ENCODE measurements at places on chromosomes 2 and 18.

DNA sequence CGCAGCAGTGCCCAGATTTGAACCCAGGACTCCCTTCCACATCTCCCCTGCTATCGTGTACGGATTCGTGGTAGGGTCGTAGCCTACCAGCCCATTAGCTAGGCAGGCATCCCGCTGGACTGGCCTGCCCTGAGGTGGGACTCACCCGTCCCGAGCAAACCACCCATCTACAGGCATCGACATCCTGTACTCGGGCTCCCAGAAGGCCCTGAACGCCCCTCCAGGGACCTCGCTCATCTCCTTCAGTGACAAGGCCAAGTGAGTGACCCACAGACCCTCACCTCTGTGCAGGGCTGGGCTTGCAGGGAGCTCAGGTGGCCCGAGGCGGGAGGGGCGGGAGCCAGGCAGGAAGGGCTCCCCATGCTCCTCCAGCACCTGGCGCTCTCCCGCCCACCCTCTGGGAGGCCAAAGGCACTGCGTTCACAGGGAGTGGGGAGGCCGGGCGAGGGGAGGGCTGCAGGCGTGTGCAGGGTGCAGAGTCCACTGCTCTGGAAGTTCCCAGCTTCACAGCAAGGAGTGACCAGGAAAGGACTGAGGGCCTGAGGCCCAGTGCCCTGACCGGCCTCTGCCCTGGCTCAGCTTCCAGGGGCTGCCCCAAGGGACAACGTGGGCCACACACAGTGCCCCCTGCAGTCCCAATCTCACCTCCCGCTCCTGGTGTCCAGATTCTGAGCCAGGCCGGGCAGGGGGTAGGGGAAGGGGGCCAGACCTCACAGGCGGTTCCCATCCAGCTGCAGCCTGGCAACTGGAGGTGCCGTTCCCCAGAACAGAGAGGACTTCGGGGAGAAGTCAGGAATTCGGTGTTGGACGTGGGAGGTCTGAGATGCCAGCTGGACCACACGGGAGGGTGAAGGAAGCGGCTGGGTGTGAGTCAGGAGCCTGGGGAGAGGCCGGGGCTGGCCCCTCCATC, 5.4 kb downstream of the AGXT start:
- no peak for DNase-seq

DNA sequence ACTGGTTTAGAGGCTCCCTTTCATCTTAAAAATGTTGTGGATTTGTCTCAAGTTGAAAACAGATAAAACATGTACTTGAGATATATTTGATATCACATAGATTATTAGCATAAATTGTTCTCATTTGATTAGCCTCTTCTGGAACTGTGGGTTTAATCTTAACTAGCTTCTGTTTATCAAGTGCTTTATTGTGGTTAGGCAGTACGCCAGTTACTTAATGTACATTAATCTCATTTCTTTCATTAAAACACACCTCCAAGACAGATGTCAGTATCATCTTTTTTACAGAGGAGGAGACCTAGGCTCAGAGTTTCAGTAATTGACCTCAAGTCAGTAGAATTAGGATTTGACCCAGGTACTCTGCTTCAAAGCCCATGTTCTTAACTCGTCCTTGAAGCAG, 21.8 kb downstream of the SFTPB start:
- DNase-seq = no peak

DNA sequence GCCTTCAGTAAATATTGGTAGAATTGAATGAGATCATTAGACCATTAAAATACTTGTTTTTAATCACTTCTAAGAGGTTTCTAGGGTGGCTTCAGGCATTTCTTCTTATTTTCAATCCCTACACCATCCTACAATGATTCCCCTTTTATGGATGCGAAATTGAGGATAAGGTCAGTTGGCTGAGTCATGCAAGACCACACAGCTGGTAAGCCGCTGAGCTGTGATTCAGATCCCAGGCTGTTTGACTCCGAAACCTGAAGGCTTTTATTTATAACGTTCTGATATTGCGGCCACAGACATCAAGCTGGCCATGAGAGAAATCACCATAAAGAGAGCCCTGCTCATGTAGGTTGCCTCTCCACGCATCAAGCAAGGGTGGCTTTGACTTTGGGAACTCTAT, 133.4 kb downstream of the VAPA start:
- no peak for DNase-seq

GRCh38 chr2:220962556-220962955, 609.5 kb downstream of the EPHA4 start:
- no peak for DNase-seq

DNA sequence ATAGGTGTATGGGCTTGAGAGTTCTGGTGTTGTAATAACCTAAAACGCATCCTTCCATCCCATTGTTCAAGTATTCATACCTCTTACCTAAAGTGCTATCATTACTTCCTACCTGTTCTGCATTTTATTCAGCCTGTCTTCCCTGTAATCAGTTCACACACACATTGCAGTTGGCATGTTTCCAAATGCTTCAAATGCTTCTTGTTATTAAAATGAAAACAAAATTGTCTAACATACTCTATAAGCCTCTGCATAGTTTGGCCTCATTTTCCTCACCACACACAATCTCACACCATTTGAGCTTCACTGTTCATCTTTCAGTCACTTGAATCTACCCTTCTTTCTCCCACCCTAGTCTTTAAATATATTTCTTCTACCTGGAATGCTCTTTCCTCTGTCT, 1178.2 kb upstream of the NRXN1 start:
- no peak for DNase-seq

DNA sequence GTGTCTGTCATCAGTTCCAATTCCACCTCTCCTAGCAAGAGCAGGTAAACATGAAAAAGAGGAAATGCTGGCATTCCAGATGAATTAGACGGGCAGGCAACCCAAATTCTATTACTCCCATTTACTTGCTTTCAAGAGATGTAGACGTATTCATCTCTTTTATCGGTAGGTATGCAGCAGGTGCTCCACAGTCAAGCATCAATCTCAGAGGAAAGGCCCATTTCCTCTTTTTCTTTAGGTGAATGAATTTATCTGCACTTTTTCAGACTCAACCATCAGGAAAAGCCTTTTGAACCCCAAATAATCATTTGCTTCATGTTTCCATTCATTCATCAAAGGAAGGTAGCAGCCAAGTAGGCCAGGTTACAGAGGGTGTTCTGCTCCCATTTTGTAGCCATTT, 27.9 kb downstream of the DPYSL5 start:
- DNase-seq = no peak

- DNase-seq = no peak
These were observed 117.9 kb upstream of the ODC1 start for GRCh38 chr2:10566018-10566417.

- no peak for DNase-seq
These were observed 56.6 kb downstream of the CTDP1 start for GRCh38 chr18:79736230-79736629.

GRCh38 chr18:11850821-11851145, 430 bp upstream of the CHMP1B start:
- DNase-seq = peak; percentile 26

GRCh38 chr2:191366199-191366598, 121.0 kb downstream of the MYO1B start:
- no peak for DNase-seq

- no peak for DNase-seq
These were observed 160.6 kb downstream of the RNF144A start for GRCh38 chr2:7077660-7078267.

- peak; percentile 57 for DNase-seq
These were observed 841.6 kb downstream of the TRIB2 start for GRCh38 chr2:13558368-13558767.

DNA sequence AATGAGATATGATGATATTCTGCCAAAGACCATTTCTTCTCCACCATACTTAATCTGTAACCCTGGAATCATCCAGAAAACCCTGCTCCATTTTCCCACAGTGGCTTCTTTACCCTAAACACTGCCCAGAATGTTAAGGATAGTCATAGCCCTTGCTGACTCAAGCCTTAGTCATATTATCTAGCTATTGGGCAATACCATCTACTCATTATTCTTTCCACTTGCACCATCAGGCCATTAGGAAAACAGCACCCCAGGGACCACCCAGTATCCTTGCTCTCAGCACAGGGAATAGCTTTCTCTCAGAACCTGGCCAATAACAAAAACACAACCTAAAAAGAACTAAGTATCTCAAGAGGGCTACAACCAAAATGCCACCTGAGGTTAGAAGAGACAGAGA, 445.7 kb upstream of the SLC14A2 start:
- peak; percentile 38 for DNase-seq

DNA sequence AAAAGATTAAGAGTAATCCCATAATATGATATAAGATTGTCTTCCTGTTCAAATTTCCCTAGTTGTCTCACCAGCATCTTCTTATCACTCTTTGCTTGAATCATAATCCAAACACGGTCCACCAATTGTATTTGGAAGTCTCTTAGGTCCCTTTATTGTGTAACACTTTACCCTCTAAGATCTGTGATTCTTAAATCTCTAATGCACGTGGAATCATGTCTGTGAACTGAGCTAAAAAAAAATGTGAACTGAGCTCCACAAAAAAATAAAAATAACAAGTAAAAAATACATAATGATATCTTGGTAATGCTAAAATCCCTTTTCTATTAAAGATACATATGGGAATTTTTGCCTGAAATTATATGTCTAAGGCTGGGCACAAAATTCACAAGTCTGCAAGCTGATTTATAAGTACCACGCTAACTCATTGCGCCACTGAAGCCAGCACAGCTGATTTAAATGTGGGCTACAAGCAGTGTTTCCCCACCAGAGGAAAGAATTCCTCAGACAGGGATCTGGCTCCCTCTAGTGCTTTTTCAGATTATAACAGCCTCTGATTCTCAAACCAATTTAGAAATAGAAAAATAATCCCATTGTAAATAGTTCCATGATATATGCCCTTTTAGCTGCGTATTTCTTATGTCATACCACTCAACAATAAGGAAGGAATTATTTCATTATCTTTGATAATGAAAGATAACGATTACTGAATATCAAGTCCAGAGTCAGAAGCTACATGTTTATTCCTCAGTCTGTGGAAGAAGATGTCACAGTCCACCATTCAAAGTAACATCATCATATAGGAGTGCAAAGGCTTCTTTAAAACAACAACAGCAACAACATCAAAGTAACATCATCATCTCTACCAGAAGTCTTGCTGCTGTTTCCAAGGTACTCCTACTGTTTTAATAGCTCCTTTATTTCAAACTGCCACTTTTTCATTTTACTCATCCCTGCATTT, 22.9 kb downstream of the RBM43 start:
- DNase-seq = peak; percentile 66

DNA sequence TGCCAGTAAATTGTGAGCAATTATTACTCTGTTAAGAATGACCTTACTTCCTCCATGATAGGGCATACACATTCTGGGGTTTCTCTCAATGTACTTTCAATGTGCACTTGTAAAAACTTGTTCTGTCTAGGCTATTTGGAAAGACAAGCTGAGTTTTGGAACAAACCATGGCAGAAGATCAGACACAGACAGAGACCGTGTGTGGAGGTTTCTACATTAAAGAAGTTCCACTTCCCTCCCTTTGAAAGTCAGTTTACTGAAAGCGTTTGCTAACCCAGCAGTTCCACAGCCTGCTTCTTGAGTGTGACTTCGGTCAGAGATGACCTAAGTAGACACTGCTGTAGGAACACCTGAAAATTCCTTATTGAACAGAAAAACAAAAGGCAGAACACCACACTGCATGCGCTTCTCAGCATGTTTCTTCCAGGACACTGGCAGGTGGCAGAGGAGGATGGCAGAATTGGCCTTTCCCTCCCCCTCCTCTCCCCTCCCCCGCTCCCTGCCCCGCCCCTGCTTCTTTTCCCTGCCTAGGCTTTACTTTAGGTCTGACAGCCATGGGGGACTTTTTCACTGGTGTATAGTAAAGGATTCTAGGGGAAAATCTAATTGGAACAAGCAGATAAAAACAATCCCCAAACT, 109.8 kb downstream of the NOL10 start:
- no peak for DNase-seq

DNA sequence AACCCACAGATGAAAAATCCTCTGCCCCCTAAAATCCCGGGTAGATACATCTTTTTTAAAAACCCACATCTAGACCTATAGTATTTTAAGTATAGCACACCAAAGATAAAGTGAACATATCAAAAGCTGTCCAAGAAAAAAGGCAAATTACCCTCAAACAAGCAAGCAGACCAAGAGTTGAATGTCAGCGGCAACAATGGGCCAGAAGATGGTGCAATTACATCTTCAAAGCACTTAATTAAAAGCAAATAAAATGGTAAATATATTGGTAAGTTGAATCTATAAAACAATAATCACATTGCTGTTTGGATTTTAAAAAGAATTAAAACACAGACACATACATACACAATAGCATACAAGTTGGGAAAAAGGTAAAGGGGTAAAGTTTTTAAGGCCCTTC, 98.5 kb downstream of the MYOM1 start:
- DNase-seq = no peak

DNA sequence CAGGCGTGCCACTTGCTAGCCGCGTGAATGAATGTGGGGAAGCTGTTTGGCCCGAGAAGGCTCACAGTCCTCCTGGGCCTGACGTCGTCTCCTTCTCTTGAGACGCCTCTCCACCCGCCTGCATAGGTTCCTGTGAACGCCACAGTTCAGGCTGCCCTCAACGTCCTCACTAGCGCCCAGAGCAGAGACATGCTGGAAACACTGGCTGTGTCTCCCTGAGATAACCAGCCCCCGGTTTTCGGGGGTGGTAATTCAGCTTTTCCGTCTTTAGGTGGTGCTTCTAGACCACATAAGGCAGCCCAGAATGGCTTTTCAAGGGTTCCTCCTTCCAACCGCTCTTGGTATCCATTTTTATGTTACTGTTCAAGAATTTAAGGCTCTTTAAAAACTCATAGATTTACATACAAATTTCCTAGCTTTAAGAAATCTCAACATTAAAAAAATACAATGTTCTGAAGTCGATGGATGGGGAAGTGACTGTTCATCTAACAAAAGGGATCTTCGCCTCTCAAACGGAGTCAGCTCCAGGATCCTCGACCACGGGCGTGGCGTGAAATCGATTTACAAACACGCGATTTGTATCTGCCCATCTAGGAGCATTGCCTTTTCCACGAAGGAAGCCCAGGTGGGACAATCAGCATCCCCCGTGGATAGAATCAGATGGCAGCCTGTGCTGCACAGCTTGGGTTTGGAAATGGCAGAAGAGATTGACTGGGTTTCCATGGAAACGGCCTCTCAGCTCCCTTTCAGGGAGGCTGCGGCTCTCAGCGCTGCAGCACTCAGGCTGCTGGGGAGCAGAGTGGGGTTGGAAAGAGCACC, 110.6 kb upstream of the PXDN start:
- peak; percentile 55 for DNase-seq

DNA sequence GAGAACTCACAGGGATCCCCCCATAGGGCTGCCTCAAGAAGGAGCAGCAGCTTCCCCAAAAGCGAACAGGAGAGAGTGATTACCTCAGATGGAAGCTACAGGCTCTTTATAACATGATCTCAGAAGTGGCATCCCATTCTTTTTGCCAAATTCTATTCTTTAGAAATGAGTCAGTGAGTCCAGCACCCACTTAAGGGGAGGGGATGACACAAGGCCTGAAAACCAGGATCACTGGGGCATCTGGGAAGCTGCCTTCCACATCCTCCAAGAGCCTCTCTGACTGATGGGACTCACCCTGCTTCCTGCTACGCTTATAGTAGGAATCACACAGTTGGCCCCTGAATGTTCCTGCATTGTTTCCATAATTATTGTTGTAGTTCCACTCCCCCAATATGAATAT, 96.5 kb downstream of the MAPK4 start:
- DNase-seq = no peak
